Osteoblast (primary cell): ENCODE measurements at places on chromosomes 6 and 20. TPM values are rescaled to one million over a fixed set of nuclear protein-coding genes. Genes with fewer than 3 reads are reported as not detected.
A peak's percentile ranks its signal among the peaks of the same experiment; 100 is the strongest.

The MCHR2 gene
- not detected in 2 replicates for total RNA-seq

GRCh38 chr6:66057034-66057433 is 350.0 kb upstream of the EYS start:
- no peak for DNase-seq

GRCh38 chr6:33412140-33413009 is 1.6 kb downstream of the PHF1 start:
- DNase-seq: peak; percentile 17

The SYNE1 gene
- 221 and 240 TPM in 2 replicates for total RNA-seq

DNA sequence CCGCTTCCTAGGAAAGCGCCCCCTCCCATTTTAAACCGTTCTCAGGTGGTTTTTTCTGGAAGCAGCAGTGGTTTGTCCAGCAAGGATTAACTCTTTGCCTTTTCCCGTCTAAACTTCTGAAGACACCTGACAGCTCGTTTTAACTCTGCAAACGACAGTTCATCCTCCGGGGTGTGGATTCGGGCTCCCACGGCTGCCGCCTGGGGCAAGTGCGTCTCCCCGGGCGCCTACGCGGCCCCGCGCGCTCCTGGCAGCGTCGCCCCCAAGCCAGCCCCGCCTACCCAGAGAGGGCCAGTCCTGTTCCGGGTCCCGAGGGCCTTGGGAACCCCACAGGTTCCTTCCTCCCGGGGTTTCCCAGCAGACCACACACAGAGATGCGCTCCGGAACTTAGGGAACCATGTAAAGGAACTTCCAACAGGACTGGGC is 54.4 kb downstream of the PRR18 start:
- DNase-seq: no peak

GRCh38 chr6:41448256-41448655 is 97.9 kb upstream of the FOXP4 start:
- peak; percentile 36 for DNase-seq

The PDE7B gene
- 25.3 and 33.9 TPM in 2 replicates for total RNA-seq

The TSPO2 gene
- not detected in 2 replicates for total RNA-seq

- no peak for DNase-seq
Measured at GRCh38 chr6:35706468-35706867, 17.8 kb upstream of the FKBP5 start.

- DNase-seq: peak; percentile 85
Measured at GRCh38 chr6:10441004-10441654, 26.3 kb upstream of the TFAP2A start.

The SLC26A8 gene
- total RNA-seq: under 0.01 TPM in 1 of 2 replicates, not detected in the other
